Upper lobe of right lung (tissue), 1 donor: ENCODE measurements at places on chromosomes 3 and 15.
A peak's percentile ranks its signal among the peaks of the same experiment; 100 is the strongest.

GRCh38 chr15:93070132-93070531, 18.9 kb downstream of the RGMA start:
- H3K27ac ChIP-seq: no peak overlapping the region
- peaks cover 13% of the 10 kb centered on the region for H3K27me3 ChIP-seq
- peaks cover 14% of the 10 kb centered on the region for H3K4me1 ChIP-seq
- DNase-seq: no peak
- no peaks in the 10 kb centered on the region for H3K36me3 ChIP-seq
- no peak overlapping the region for H3K4me3 ChIP-seq

- H3K4me1 ChIP-seq: peaks cover 5% of the 10 kb centered on the region
- no peaks in the 10 kb centered on the region for H3K27me3 ChIP-seq
- no peak overlapping the region for H3K27ac ChIP-seq
Measured at GRCh38 chr15:87619161-87619960, 637.2 kb downstream of the NTRK3 start.

GRCh38 chr3:14801668-14802380, 16.9 kb upstream of the FGD5 start:
- DNase-seq: peak; percentile 40
- no peaks in the 10 kb centered on the region for H3K36me3 ChIP-seq
- H3K4me3 ChIP-seq: no peak overlapping the region
- no peak overlapping the region for H3K27ac ChIP-seq
- H3K27me3 ChIP-seq: no peaks in the 10 kb centered on the region

DNA sequence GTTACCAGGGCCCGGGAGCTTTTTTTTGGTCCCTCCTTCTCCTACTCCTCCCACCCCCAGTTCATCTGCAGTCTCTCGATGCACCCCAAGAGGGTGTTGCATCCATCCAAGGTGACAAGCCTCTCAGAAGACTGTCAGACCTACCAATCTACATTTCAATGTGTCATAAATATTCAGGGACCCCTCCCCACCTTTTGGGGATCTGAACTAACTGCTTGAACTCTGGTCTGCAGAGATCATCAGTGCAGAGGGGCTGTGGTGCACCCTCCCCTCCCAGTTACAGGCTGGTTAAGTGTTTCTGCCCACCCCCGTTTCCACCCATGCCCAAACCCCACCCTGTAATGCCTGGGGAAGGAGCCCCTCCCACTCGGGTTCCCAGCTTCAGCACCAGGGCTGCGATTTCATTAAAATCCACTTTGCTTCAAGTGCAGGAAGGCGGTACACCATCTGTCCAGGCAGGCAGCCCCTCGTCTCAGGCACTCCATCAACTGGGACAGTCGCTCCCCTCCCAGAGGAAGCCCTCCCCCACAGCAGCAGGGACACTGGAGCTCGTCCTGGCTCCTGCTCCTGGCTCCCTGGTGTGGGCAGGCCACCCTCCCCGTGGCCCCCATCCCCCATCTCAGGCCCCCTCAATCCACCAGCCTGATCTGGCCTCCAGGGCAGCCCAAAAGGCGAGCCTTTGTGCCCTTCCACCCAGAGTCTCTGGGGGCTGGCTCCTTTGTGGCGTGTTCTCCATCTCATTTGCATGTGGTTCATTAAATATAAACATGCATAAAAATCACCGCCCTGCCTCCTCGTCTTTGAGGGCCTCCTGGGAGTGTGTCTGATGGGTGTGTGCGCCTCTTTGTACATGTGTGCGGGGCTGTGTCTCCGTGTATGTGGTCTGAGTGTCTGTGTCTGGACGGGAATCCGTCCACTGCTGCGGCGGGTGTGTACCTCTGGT, 32.3 kb downstream of the RNU5B-1 start:
- no peak for DNase-seq
- no peaks in the 10 kb centered on the region for H3K36me3 ChIP-seq
- H3K27ac ChIP-seq: no peak overlapping the region

GRCh38 chr3:185825639-185826481, 1.0 kb upstream of the IGF2BP2 start:
- peak; percentile 80 for DNase-seq
- peaks cover 19% of the 10 kb centered on the region for H3K4me1 ChIP-seq
- H3K4me3 ChIP-seq: peak overlapping the region; percentile 77

DNA sequence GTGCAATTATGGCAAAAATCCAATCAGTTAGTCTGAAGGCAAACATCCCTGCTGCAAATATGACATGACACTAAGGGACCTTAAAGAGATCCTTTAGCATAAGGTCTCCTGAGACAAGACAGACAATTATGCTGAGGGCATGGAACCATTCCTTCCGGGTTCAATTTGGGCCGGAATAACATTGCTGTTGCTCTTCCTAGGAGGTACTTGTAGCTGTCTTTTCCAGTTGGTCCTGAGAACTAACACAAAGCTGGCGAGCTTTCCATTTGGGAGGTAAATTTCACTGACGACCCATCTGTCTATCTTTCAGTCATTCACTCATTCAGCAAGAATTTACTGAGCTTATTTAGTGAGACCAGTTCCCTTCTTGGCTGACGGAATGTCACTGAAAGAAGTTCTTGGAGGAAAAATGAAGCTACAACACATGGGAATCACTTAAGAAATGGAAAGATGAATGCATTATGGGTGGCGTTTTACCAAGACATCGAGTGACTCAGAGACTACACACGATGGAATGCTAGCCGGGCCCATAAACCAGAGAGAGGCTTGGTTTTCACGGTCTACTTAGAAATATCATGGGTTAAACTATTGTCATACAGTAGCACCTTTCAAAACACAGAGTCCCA, 215.5 kb downstream of the PDZRN3 start:
- DNase-seq: no peak
- no peak overlapping the region for H3K27ac ChIP-seq
- no peaks in the 10 kb centered on the region for H3K27me3 ChIP-seq
- no peaks in the 10 kb centered on the region for H3K4me1 ChIP-seq
- H3K4me3 ChIP-seq: no peak overlapping the region

GRCh38 chr15:83959477-83959876, 276.1 kb upstream of the GOLGA6L4 start:
- no peaks in the 10 kb centered on the region for H3K4me1 ChIP-seq
- H3K27me3 ChIP-seq: no peaks in the 10 kb centered on the region
- no peak overlapping the region for H3K27ac ChIP-seq
- H3K36me3 ChIP-seq: no peaks in the 10 kb centered on the region

DNA sequence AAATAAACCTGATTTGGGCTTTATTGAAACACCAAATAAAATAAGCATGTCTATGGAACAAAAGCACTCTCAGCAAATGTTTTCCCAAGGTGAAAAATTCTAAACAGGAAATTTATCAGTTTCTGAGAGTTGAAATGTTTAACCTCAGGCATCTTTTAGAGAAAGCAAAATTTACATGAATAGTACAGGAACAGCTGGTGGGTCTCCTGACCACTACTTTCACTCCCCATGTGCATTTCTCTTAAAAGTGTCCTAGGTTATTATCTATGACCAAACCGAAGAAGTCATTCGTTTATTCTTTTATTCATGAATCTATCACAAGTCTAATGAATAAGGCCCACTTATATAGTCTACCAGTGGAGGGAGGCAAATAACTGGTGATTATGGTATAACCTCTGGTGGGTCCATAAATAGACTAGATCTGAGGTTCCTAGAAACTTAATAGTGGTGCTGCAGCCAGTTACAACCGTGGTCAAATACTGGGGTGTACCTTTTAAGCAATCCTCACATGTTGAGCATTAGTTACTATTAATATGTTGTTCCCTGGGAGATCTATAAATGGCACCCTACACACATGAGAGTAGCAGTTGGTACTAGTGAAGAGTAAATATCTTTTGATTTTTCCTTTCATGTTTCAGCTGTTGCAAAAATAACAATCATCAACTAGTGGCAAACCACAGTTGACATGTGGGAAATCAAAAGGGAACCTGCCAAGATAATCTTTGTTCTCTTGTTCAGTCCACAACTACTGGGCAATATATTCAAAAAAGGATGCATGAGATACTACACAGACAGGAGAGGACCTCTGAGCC, 169.3 kb upstream of the STAC start:
- no peak overlapping the region for H3K4me3 ChIP-seq
- H3K27me3 ChIP-seq: no peaks in the 10 kb centered on the region
- no peaks in the 10 kb centered on the region for H3K4me1 ChIP-seq
- no peak overlapping the region for H3K27ac ChIP-seq
